ENCODE measurements at places on chromosomes 3 and 15.

GRCh38 chr3:13687517-13687943 lies 138.6 kb downstream of the FBLN2 start:
- no peak for DNase-seq

DNA sequence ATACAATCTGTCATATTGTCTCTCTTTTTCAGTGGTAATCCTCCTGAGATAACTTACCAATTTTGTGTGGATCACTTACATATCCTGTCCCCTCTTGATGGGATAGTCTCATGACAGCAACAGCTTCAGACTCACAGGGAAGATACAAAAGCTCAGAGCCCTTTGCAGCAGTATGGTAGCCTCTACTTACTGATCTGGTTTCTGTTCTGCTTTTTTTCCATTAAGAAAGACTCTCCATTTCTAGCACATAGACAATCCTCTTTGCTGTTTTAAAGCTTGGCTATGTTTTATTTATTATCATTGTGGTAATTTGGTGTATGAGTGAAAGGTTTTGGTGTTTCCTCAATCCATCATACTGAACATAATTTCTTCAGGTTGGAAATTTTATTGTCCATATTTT lies 25.4 kb upstream of the SOX14 start:
- DNase-seq, result no peak

GRCh38 chr15:101070502-101071273 lies 151.5 kb downstream of the LRRK1 start:
- DNase-seq, result no peak

GRCh38 chr3:48567090-48567489 lies 3.5 kb upstream of the UCN2 start:
- no peak for DNase-seq

DNA sequence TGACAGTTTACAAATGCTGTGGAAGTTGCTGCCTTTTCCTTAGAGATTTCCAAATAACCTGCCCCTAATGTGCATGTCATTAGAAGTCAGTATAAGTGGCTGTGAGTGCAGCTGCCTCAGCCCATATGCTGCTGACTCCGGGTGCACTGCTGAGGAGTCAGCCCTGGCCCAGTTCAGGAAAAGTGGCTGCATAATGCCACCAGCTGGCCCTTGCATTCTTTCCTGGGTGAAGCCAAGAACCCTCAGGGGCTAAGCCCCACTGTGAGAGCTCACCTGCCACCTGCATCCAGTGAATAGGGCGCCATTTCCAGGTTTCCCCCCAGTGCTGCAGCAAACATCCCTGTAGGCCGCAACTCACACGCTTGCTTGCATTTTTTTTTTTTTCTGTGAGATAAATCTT lies 139.9 kb downstream of the TJP1 start:
- DNase-seq, result no peak

- no peak for DNase-seq
These were observed 120.2 kb downstream of the EPHA3 start for GRCh38 chr3:89227634-89228033.

- DNase-seq, result no peak
These were observed 99.6 kb downstream of the TUSC7 start for GRCh38 chr3:116809208-116809607.

DNA sequence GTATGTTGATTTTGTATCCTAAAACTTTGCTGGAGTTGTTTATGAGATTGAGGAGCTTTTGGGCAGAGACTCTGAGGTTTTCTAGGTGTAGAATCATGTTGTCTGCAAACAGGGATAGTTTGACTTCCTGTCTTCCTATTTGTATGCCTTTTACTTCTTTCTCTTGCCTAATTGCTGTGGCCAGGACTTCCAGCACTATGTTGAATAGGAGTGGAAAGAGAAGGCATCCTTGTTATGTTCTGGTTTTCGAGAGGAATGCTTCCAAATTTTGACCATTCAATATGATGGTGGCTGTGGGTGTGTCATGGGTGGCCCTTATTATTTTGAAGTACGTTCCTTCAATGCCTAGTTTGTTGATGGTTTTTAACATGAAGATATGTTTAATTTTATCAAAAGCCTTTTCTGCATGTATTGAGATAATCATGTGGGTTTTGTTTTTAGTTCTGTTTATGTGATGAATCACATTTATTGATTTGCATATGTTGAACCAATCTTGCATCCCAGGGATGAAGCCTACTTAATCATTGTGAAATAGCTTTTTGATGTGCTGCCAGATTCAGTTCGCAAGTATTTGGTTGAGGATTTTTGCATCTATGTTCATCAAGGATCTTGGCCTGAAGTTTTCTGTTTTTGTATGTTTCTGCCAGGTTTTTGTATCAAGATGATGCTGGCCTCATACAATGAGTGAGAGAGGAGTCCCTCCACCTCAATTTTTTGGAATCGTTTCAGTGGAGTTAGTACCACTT lies 188.1 kb downstream of the MINAR1 start:
- no peak for DNase-seq

DNA sequence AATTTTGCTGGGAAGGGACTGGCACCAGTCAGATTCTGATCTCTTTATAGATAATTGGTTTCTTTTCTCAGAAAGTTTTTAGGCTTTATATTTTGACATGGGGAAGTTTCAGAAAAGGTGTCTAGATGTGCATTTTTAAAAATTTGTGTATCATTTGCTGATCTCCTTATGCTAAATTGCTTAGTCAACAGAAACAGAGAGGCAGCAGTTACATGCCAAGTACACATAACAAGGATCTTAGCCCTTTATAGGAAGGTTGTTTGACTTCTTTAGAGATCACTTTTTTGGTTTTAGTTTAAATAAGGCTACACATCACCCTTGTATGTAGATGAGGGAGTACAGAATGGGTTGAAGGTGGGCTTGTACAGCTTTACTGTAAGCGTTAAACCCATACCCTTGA lies 53.5 kb downstream of the RAP2B start:
- DNase-seq, result no peak

DNA sequence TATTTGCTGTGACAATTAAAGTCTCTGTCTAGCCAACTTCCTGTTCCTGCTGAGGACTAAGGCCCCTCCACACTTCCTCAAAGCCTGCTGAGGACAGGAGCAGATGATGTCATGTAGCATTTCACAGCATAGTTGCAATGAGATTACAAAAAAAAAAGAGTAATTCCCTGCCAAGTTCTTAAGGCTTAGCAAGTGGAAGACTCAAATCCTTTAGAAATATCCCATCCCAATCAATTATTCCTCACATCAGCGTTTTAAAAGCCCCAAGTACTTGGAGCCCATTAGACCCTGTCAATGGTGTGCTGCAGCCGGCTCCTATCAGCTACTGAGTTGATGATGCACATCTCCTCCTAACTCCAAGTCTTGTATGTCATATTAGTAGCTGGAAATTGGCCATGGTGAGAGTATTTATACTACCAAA lies 51.7 kb downstream of the TRANK1 start:
- no peak for DNase-seq
